Natural killer cell (primary cell): ENCODE measurements at places on chromosomes 12 and 14.

DNA sequence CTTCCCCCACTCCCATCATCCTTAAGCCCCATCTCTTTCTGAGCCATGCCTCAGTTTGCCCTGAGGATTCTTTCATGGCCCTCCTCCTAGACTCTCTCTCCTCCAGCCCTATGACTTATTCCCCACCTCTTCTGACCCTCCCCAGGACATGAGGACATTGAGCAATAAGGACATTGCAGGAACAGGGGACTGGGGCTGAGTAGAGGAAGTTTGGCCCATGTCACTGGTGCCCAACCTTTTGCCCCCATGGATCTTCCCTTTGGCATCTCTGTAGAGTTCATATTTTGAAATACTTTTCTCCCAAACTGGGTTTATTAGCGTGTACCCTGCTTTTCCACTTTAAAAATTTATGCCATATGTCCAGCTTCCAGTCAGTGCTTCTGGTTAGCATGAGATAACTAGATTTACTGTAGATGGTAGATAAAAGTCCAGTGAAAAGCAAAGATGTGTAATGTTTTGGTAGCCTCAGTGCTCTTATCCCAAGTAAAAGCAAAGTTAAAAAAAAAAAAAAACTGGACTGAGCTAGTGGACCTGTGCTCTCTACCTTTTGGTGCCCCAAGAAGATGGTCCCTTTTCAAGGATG is 6.1 kb upstream of the LRP1-AS start:
- no peak for DNase-seq

DNA sequence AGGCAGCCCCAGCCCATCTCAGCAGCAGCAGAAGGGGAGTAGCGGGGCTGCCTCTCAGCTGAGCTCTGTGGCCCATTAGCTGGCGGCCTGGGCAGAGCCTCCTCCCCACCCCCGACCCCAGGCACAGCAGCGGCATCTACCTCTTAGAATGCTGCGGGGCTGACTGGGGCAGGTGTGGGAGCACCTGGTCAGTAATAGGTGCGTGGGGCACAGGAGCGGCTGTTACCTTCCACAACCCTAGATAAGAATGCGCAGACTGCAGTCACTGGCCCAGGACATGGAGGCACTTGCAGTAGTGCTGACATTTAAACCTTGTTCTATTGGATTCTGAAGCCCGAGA is 35.6 kb downstream of the SYNE3 start:
- no peak for DNase-seq

DNA sequence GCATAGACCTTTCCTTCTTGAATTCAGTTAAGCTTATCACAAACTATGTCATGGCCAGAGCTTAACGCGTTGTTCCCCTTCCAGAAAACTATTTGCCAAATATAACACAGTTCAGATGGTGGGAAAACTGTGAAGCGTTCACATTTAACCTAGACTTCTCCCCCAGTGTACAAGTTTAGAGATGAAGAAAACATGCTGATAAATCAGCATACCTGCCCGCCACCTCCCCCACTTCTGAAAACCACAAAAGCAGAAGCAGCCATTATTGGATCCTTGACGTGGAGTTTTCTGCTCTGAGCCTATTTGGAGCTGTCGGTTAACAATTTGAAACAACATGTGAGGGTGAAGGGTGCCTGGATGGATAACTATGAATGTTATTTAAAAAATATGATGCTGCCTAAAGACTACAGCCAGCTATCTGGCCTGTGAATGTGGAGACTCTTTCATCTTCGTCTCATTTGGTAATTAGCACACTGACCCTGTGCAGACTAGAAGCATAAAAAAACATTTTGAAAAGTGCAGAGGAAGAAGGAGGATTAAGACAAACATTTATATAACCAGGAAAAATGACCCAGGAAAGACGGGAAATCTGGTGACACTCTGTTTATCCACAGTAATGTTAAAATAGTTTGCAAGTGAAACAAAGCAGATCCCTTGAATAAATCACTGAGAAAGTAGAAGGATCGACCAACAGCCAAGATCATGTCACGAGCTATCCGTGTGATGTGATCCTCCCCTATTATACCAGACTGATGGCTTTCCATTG is 408.2 kb downstream of the AEBP2 start:
- DNase-seq = no peak

GRCh38 chr12:71664411-71665089 is 449 bp downstream of the THAP2 start:
- DNase-seq = no peak

DNA sequence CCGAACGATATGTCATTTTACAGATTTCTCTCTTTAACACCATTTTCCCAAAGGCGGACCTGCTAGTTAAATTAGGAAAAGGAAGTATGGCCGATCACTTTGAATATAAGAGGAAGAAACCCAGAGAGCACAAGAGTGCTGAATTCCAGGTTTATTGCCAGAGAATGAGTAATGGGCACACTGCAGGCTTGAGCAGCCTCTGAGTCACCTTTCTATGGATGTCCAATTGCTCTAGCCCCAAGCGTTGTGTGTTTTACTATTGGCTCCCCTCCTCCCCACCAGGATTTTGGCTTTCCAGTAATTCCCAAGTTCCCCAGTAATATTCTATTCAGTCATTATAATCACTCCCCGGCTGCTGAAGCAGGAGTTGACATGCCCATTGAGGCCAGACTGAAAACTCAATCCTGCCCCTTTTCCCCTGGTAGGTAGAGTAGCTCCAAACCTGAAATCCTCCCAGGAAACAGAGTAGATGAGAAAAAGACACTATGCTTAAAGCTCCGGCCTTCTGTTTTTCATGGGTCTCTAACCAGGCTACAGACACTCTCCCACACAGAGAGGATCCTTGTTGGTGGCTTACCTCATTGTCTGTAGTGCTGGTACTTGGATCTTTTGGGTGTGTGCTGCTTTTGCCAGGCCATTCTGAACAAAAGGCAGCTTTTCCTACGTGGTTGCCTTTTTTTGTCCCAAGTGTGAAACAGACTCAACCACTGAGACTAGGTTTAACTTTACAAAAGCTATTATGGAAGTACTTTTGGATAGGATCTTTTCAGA is 704.3 kb upstream of the FLRT2 start:
- no peak for DNase-seq

GRCh38 chr12:117344716-117345115 is 16.7 kb downstream of the NOS1 start:
- no peak for DNase-seq

- DNase-seq = no peak
These were observed 4.9 kb upstream of the MRPL52 start for GRCh38 chr14:22824711-22825359.

- DNase-seq = no peak
These were observed 126.7 kb downstream of the TTC6 start for GRCh38 chr14:37721976-37722659.

- DNase-seq = no peak
These were observed 236.1 kb upstream of the NPAS3 start for GRCh38 chr14:32702562-32702961.

DNA sequence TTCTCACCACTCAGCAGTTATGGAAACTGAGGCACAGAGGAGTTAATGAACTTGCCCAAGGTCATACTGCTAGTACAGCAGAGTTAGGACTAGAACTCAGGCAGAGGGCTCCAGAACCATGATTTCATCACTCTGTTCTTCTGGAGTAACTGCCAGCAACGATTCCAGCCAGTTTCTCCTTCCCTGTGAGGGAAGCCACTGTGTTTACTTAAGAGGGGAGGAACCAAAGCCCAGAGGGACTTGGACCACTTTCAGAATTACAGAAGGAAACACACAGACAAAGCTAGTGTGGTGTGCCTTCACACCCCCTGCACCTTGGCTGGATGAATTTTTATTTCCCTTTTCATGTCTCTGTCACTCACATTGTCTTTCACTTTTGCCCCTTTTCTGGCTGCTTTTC is 398.2 kb downstream of the DPF3 start:
- no peak for DNase-seq

DNA sequence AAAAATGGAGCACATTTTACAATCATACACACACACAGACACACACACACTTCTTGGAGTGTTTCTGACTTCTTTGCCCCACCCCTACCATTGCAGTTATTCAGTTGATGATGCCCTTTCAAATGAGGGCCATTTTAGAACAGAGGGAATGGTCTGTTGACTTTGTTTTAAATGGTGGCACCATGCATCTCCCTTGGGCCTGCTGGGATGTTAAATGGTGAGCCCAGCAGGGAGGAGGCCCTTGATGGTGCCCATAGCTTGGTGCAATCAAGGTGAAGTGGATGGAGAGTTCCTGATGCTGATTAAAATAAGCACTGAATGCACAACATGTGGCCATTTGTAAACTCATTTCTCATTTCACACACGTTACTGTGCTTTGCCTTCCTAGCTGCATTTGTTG is 13.3 kb downstream of the C12orf75 start:
- no peak for DNase-seq

DNA sequence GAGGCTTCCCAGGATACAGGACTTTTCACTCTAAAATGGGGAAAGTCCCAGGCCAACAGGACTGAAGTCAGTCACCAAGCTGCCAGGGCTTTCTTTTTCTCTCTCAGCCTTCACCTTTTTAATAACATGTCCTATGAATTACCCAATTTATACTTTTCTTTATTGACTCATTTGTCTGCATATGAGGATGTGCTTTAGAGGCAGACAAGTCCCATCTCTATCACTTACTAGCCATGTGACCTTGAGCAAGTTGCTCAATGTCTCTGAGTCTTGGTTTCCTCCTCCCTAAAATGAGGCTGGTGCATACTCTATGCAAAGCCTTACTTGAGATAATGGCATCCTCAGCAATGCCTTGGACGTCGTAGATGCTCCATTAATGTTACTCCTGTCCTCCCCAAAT is 98.1 kb upstream of the TMPO start:
- DNase-seq = no peak

- DNase-seq = no peak
These were observed 15.9 kb upstream of the GLIPR1L2 start for GRCh38 chr12:75374971-75375370.

DNA sequence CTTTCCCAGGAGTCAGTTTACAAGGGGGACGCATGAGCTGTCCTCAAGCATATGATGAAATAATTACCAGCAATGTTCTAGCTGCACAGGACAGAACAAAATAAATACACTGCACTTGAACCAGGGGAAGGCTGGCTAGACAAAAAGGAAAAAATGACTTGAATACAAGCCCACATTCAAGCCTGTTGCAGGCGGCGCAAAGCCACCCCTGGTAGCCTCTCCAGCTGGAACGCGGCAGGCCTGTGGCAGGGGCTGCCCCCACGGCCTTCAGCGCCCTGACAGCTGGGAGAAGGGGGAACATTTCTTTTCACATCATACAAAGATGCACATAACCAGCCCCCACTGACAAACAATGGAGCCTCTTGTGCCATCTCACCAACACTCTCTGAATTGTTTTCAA is 57.1 kb downstream of the TRAFD1 start:
- no peak for DNase-seq

DNA sequence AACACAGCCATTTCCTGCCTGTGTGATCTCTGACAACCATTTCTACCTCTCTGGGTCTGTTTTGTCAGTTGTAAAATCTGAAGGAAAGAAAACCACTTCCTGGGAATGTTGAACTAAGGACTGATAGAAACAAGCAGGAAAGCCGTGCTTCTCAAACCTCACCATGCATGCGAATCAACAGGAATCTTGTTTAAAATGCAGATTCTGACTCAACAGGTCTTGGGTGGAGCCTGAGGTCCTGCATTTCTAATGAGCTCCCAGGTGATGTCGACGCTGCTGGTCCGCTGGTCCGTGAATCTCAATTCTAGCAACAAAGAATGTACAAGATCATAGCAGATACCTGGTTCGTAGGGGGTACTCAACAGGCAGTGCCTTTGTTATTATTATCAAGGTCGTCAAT is 38.0 kb upstream of the GPATCH2L start:
- DNase-seq = no peak

DNA sequence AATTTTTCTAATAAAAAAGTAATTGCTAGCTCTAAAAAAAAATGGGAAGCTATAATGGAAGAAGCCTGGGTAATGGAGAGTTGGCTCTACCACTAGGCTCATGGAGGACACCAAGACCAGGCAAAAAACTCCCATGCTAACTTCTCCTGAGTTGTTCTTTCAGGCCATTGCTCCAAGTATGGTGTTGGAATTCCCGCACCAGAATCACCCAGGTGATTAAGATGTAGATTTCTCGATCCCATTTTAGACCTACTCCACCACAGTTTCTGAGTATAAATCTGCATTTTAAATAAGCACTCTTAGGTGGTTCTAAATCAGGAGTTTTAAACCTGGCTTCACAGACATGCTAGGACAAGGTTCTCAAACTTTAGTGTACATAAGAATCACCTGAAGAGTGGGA is 221.0 kb downstream of the EMP1 start:
- no peak for DNase-seq

DNA sequence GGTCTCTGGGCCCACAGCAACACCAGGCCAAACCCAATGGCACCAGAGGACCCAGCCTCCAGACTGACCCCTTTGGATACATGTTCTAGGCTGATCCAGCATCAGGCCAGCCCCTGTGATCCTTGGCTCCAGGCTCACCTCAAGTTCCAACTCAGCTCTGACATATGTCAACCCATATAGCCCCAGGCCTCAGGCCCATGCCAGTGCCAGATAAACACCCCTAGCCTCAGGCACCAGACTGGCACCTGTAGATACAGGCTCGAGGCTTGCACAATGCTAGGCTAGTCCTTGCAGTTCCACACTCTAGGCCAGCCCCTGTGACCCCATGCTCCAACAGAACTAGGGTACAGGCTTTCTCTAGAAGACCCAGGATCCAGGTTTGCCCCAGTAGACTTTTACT is 287.5 kb downstream of the KCNC2 start:
- no peak for DNase-seq

DNA sequence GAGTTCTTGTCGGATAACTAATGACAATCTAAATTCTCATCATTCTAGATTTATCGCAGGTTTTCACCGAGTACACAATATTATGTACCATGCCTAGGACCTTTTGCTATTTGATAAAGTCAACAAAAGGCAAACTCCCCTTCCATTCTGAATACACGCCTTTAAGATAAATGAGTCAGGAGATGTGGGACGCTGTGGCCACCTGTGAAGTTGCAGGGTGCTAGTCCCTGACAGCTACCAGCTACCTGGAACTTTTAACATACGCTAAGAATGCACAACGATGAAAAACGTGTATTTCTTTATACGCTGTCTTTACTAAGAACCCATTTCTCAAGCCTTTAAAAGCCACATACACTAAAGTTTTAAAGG is 678 bp downstream of the MDM1 start:
- no peak for DNase-seq

DNA sequence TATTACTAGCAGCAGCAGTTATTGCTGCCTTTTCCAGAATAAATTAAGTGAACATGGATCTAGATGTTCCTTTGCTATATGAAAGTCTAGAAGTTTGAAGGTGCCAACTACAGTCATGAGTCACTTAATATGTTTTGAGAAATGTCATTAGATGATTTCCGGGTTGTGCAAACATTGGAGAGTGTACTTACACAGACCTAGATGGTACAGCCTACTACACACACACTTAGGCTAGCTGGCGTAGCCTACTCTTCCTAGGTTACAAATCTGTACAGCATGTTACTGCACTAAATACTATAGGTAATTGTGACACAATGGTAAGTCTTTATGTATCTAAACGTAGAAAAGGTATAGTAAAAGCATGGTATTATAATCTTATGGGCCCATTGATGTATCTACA is 368.1 kb downstream of the PDZRN4 start:
- DNase-seq = no peak
